ENCODE measurements at places on chromosomes 5 and 9.

DNA sequence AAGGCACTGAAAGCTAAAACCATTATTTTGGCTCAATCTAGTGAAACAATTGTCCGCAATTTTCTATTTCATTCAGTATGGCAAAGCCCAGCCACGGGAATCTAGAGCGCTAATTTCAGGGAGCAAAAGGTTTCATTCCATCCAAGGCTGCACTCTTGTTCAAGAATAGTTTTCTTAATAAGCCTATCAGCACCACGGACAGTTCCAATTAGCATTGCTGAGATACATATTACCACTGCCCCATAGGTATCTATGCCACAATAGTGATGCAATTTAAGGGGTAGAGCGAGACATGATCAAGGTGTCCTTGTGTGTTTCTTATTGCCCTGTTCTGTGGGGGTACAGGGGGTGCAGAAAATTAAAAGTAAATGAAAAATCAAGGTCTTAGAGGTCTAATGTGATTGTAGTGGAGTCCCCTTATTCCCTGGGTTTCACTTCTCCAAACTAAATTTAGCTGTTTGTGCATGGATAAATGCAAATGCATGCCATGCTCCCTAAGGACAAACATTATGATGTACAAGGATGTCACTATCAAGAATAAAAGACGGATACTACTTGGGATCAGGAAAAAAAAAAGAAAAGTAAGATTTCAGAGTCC, 45.5 kb downstream of the SPOCK1 start:
- DNase-seq: no peak

GRCh38 chr9:3054017-3054586, 210.2 kb upstream of the PUM3 start:
- no peak for DNase-seq

- DNase-seq: no peak
These were observed 282.6 kb downstream of the BRINP1 start for GRCh38 chr9:119086590-119086989.

DNA sequence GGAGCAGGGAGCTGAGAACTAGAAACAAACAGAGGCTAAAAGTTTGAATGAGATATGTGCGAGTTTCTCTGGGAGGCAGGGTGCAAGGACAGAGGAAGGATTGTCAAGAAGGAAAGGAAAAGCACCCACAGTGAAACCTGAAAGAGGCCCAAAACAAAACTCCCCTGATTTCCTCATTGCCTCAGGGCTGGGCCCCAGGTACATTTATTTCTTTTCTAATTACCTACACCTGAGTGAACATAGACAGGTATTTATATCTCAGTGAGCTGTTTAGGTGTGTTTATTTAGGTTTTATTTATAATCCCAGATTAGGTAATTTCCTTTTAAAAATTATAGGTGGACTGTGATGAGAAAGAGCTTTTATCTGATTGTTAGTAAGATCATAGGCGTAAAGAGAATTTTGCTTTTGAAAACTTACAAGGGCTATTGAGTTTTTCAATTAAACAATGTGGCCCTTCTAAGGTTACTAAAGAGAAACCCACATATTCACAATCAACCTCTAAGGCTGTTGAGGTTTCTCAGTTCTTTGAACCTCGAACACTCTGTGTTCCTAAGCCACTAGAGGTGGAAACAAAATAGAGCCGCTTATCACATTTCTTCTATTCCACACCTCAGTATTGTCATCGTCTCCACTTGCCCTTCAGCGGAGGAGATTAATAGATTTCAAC, 344.8 kb downstream of the ZNF608 start:
- DNase-seq: no peak

GRCh38 chr5:124730381-124730780, 16.1 kb downstream of the ZNF608 start:
- DNase-seq: no peak

GRCh38 chr5:57422993-57423392, 59.6 kb downstream of the ACTBL2 start:
- no peak for DNase-seq

DNA sequence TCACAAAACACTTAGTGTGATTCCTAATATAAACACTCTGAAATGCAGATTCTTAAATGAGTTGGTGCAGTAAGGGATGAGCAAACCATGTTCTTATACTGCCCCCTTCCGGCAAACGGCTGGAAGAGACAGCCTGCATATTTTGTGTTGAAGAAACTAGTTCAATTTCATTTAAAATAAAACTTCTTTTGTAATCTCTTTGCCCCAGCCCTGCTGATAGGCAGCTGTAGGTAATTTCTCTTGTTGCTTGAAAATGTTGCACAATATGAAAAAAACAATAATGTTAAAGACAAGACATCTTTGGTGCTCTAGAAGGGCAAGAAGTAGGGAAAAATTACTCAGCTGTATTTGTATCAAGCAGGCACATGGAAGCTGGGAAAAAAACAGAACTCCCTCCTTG, 89.7 kb upstream of the CCNG1 start:
- peak; percentile 2 for DNase-seq

- no peak for DNase-seq
These were observed 13.0 kb upstream of the GLIPR2 start for GRCh38 chr9:36123515-36123914.

GRCh38 chr9:123091459-123091858, 58.0 kb downstream of the GPR21 start:
- no peak for DNase-seq

- DNase-seq: no peak
These were observed 23.0 kb downstream of the NREP start for GRCh38 chr5:111734013-111734412.

DNA sequence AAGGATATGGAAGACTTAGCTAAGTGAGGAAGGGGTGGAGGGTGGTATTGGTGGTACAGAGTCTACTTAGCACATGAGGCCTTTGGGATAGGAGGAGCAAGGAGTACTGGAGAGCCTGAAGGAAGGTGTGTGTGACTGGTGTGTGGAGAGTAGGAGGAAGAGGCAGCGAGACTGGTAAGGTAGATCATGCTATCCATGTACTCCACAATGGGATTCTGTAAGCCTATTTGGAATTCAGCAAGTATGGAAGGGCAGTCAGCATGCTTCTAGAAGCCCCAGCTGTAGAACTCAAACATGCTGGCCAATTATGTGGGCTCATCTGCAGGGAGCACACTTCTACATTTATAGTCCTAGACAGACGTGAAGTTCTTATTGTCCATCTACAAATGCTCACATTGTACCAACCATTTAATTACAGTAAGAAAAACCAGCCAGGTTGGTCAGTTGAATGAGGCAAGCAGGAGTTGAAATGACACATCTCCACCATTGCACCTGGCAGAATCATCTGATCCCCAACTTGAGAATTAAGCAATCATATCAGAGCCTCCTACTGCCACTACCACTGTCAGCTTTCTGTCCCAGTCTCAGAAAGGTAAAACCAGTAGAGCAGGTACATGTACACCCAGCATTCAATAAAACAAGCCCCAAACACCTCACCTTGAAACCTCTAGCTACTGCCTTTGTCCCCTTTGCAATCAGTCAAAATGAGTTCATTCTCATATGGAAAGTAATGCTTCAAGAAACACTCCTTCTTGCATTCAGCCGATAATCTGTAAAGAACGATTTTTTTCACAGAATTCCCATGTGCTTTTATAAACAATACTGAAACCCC, 60.9 kb upstream of the GLRX start:
- DNase-seq: no peak

GRCh38 chr5:79561525-79561893, 47.6 kb upstream of the HOMER1 start:
- no peak for DNase-seq

DNA sequence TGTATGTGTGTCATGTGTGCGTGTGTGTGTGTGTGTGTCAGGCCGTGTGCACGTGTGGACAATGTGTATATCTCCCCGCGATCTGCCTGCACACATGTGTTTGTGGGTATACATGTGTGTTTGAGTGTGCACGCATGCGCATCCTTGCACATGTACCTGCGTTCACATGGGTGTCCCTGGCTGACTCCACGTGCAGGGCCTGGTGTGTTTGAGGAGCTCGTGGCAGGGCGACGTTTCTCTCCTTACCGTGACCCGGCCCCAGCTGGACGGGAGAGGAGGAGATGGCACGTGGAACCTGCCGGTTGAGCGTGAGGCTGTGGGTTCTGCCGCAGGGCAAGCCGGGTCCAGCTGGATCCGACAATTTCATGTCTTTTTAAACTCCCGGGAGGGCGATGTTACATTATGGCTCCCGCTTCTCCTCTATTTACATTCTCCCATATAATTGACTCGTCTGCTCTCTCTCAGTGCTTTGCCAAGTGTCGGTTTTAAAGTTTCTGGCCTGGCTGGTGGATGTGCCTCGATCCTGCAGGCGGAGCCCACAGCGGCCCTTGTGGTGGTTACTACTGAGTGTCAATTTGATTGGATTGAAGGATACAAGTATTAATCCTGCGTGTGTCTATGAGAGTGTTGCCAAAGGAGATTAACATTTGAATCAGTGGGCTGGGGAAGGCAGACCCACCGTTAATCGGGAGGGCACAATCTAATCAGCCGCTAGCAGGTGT, 5.9 kb downstream of the COL5A1 start:
- DNase-seq: no peak

DNA sequence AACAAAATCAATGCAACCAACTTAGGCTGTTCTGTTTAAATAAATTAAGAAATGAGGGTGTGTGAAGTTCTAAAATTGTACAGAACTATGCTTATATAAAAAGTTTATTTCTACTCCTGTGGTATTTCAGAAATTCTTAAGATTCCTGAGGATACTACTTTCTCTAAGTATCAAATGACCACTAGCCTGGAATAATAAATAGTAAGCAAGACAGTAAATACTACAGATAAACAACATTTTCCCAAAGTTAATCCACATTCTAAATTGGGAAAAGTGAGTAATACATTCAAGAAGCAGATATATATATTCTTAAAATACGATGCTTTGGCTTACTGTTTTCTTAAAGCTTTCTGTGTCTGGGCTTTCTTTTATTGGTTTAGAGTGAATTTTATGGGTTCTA, 29.5 kb downstream of the CCNH start:
- peak; percentile 38 for DNase-seq

DNA sequence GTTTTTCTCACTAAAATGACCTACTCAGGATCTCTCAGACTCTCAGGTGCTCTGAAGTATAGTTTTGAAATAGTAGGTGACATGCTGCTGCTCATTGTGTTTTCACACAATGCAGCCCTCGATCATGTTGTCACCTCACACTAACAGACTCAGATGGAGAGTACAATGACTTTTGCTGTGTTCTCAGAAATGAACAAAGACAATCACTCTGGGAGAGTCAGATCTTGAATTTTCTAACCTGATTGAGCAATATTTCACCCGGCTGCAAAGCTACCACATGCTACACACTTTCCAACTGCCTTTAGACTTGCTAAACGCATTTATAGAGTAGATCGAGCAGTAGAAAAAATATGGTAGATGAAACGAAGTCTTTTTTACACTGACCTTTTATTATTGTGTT, 113.4 kb downstream of the ST8SIA4 start:
- DNase-seq: no peak

GRCh38 chr5:124878583-124879342, 132.3 kb upstream of the ZNF608 start:
- DNase-seq: no peak

DNA sequence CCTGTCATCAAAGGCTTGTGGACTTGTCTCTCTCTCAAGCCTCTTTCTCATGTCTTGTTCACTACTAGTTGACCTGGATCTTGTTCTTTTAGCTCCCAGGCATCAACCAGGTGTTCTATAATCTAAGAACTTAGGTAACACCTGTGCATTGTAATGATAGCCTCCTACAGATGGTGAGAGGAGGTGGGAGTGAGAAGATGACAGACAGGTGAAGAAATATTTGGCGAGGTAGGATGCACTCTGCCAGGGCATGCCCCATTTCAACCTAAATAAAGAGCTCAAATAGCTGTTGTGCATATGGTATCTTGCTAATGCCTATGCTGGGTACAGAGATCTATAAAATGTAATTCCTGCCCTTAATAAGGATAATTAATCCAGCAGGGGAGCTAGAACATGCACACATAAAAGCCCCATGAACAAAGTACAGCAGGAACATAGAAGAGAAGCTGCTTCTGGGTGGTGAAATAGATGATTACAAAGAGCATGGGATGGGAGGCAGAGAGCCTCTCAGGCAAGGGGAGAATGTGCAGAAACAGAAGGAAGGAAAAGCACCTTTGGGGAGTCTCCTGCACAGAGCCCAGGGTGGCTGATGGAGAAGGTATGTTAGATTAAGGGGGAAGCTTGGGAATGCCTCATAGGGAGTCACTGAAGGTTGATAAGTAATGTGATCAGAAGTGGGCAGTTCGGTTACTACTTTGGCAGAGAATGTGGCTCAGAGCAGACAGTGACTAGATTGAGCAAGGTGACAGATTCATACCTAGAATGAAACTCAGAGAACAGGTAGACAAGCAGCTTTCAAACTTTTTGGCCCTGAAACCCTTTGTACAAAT, 28.0 kb upstream of the PLIN2 start:
- no peak for DNase-seq

- DNase-seq: no peak
These were observed 93.6 kb downstream of the COL23A1 start for GRCh38 chr5:178496642-178497041.

Measured in BJ (cell line).